ENCODE measurements at places on chromosomes 6 and 20.

DNA sequence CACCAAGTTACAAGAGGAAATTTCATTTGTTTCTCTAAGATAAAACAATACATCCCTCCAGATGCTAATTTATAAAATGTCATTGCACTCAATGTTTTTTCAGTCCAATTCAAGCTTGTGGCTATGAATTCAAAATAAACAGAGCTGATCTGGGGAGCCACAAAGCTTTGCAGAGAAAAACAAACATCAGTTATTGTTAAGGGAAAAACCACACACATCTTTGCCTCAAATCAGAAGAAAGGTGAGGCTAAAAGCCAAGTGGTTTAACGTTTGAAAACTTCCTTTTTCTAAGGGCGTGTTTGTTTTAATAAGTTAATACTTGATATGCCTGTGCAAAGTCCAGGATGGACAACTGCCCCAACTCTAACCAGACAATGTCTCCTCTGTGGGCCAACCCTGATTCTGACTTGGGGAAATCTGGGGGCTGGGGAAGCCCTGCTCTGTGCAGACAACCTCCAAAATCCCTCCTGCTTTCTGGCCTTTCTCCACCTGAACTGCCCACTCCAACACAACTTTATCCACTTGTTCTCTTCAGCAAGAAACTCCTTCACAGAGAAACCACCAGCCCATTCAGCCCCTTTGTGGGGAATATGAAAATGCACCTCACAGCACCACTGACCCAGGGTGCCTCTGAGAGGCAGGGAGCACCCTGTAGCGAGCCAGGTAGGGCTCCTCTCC, 44.6 kb upstream of the NT5E start:
- DNase-seq = no peak

- DNase-seq = peak; percentile 78
Measured at GRCh38 chr20:48901326-48901725, 20.2 kb upstream of the ARFGEF2 start.

DNA sequence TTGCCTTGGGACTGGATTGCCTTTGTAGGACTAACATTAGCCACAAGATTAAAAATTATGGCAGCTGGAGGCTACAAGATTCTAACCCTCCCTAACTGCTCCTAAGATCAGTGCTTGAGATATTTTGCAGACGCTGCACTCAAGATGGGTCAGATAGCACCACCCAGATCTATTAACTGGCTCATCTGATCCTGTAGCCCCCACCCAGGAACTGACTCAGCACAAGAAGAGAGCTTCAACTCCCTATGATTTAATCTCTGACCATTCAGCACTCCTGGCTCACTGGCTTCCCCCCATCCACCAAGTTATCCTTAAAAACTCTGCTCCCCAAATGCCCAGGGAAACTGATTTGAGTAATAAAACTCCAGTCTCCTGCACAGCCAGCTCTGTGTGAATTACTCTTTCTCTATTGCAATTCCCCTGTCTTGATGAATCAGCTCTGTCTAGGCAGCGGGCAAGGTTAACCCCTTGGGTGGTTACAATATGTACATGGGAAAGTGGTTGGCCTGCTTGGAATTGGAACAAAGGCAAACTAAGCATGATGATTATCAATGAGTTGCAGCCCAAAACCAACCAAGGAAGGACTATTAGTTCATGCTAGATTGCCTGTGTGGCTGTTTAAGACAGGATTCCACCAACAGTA, 111.3 kb downstream of the OR2B2 start:
- DNase-seq = no peak

- no peak for DNase-seq
Measured at GRCh38 chr20:46701057-46701456, 8.4 kb upstream of the SLC2A10 start.

DNA sequence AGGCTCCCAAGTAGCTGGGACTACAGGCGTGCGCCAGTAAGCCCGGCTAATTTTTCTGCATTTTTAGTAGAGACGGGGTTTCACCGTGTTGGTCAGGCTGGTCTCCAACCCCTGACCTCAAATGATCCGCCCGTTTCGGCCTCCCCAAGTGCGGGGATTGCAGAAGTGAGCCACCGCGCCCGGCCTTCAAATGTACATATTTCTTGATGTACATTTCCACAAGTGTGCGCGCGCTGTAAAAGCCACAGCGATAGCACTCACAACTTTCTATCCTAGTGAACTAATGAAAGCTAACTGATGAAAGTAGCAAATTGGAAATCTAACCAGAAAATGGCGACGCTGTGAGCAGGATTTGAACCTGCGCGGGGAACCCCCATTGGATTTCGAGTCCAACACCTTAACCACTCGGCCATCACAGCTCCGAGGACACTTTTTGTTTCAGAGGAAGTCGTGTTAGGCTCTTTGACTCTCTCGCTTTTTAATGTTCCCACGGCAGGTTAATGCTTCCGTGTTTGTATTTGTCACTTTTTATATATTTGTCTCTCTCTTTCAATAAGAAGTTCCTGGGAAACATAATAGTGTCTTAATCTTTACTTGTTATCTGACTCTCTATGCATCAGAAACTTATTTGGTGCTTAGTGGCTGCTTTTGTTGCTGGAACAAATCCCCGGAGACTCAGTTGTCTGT, 199.4 kb upstream of the ZNF184 start:
- DNase-seq = no peak

GRCh38 chr6:38867726-38868125, 152.6 kb downstream of the DNAH8 start:
- DNase-seq = no peak

DNA sequence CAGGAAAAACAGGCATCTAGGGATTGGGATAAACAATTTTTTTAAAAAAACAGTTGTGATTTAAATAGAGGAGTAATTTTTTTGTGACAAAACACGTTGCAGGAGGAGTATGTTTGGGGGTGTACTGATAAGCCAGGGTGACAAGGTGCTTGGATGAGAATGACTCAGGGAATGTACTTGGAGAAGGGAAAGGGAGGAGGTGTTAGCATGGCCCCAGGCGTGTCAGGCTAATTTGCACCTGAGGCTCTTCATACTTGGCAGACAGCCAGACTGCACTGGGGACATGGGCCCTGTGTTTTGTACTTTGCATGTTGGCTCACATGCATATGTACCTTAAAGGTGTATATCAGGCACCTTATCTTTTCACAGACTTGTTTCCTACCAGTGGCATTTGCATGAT, 22.8 kb downstream of the PANK2 start:
- DNase-seq = no peak

DNA sequence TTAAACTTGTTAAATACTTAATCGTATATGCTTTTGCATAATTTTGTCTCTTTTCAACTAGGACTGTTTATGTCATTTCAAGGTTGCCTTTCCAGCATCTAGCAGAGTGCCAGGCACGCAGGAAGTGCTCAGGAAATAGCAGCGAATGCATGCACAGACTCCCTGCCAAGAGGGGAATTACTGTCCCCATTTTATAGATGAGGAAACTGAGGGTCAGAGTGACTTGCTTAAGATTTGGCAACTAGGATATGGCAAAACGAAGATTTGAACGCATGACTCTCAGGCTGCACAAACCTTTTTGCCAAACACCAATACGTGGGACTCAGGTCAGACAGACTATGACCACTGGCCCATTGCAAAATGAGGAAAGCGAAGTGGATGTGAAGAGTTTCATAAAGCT, 22.5 kb downstream of the EYA2 start:
- no peak for DNase-seq

DNA sequence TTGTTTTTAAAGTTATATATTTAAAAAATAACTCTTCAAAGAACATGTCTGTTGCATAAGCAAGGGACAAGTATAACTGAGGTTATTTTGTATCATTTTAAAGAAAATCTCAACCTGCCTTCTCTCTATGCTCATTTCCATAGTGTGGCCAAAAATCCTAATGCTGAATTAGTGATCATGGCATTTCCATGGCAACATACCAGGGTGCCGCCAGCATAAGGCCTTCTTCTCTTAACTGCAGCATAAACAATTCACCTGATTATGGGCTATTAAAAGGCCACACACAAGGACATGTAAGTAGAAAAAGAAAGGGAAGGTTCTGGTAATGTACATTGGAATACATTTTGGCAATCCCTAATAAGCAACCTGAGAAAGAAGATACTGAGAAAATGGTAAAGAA, 95.1 kb upstream of the RNF217 start:
- no peak for DNase-seq

GRCh38 chr6:141309295-141309694, 823.4 kb upstream of the GJE1 start:
- no peak for DNase-seq

DNA sequence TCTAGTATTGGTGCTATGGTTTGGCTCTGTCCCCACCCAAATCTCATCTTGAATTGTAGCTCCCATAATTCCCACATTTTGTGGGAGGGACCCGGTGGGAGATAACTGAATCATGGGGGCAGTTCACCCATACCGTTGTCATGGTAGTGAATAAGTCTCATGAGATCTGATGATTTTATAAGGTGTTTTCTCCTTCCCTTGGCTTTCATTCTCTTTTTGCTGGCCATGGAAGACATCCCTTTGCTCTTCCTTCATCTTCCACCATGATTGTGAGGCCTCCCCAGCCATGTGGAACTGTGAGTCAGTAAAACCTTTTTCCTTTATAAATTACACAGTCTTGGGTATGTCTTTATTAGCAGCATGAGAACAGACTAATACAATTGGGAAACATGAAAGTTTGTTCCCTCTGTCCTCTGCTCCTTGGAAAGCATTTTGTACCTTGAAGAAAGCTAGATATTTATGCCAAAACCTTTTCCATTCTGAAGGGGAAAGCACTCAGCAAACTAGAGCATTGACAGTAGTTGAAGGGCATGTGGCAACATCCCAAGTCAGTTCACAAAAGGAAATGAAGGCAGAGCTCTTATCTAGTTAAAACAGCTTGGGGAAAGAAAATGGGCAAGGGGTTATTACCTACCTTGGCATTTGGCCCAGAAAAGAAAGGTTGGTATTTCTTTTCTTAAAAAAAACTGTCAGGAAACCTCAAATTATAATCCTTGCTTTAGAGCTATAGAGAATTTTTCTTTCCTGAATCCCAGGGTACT, 10.7 kb upstream of the TNFAIP3 start:
- no peak for DNase-seq

DNA sequence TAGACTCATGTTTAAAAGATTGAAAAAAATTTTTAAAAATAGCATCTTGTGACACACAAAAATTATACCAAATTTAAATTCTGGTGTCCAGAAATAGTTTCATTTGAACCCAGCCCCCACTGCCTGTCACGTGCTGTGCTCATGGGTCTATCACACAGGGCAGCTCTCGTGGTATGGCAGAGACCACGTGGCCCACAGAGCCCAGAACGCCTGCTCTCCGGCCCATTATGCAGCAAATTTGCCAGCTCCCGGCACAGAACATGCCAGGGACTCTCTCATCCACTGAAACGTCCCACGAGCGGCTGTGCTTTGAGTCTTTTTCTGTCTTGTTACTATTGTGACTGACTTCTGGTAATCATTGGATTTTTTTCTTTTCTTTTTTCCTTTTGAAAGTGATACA, 224.3 kb downstream of the TTLL2 start:
- no peak for DNase-seq

- no peak for DNase-seq
Measured at GRCh38 chr20:57051096-57051495, 215.3 kb downstream of the BMP7 start.

DNA sequence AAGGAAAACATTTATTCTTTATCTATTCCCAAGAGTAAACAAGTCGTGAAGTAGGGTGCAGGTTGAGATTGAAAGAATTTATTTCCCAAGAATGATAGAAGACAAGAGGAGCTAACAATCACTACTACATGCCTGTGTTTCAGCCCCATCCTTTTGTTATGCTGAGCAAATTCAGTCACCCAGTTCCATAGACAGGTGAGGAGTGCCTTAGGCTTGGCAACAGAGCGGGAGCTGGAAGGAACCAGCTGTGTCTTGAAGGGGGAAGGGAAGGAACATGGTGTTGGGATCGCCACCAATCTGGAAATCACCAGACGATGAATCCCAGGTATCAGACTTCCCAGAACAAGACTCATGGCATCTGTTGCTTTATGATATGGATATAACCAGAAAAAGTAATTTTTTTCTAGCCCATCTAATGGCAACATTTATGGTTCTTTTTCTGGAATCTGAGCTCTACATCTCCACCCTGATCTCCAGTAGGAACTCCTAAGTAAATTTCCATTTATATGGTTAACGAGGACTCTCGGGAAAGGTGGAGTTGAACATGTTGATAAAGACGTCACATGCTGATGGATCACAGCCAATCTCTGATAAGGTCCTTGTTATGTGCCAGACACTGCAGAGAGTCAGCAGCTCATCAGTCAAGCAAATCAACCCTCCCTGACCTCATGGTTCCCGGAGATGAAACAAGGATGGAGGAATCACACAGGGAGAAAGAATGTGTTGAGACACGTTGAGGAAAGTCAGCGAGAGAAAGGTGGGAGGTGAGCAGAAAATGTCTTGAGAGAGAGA, 344.9 kb downstream of the SMOC2 start:
- DNase-seq = no peak

- no peak for DNase-seq
Measured at GRCh38 chr6:89272596-89272995, 42.5 kb downstream of the GABRR2 start.

GRCh38 chr20:52454660-52455059, 263.1 kb upstream of the ZFP64 start:
- DNase-seq = no peak

DNA sequence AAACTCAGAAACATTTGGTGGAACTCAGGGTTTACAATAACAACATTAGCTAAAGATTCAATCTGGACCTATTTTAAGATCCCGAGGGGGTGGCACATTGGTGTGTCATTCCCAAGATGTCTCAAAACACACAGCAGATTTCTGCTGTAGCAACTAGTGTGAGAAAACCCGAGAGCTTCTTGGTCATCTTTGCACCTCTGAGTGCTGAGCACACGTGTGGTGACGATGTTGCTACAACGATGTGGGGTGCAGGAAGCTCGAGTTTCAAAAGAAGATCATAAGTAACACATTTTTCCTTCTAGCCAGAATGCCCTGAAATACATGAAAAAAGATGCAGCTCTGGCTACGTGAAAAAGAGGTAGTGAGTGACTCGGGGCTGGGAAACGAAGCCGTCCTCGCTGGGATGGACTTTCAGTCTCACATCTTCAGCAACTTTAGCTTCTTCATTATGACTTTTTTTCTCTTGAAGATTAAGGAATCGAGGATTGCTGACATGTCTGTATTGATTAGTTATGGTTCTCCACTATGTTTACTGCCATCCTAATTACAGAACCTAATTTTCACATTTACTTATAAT, 1.5 kb downstream of the RAMACL start:
- peak; percentile 58 for DNase-seq

- no peak for DNase-seq
Measured at GRCh38 chr20:60244373-60245146, 286.3 kb downstream of the CDH26 start.

GRCh38 chr6:36318690-36319435, 17.8 kb downstream of the BNIP5 start:
- no peak for DNase-seq

- DNase-seq = no peak
Measured at GRCh38 chr6:8481727-8482126, 46.4 kb upstream of the SLC35B3 start.

Data from inflammatory macrophage (primary cell).